ENCODE measurements at places on chromosomes 16 and 17.

DNA sequence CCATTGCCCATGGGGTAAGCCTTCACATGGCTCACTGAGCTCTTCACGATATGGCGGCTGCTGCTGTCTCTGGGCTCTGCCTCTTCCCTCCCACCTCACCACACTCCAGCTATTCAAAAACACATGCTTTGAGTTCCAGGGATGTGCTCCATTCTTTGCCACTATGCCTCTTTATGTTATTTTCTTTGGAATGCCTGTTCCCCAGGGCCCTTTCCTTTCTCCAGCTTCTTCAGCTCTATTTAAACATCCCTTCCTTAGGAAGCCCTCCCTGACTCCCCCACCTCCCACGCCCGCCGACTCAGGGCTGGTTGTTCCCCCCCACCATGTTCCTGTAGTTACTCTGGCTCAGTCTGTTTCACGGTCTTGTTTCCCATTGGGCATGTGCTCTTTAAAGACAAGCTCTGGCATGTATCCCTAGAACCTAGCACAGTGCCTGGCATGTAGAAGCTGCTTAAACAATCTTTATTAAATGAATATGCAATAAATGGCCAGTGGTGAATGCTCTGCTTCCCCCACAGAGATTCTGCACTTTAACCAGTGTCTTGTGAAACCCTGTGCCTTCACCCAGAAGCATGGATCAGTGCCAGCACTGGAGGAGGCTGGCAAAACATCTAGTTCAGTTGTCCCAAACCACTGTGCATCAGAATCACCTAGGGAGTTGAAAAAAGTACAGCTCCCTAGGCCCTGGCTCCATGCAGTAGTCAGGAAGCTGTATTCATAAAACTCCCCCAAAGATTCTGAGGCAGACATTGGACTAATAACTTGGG lies 6.9 kb downstream of the MYCBPAP start:
- no peak for DNase-seq

- DNase-seq, result no peak
Observed at GRCh38 chr16:25012525-25012991, 2.6 kb downstream of the ARHGAP17 start.

DNA sequence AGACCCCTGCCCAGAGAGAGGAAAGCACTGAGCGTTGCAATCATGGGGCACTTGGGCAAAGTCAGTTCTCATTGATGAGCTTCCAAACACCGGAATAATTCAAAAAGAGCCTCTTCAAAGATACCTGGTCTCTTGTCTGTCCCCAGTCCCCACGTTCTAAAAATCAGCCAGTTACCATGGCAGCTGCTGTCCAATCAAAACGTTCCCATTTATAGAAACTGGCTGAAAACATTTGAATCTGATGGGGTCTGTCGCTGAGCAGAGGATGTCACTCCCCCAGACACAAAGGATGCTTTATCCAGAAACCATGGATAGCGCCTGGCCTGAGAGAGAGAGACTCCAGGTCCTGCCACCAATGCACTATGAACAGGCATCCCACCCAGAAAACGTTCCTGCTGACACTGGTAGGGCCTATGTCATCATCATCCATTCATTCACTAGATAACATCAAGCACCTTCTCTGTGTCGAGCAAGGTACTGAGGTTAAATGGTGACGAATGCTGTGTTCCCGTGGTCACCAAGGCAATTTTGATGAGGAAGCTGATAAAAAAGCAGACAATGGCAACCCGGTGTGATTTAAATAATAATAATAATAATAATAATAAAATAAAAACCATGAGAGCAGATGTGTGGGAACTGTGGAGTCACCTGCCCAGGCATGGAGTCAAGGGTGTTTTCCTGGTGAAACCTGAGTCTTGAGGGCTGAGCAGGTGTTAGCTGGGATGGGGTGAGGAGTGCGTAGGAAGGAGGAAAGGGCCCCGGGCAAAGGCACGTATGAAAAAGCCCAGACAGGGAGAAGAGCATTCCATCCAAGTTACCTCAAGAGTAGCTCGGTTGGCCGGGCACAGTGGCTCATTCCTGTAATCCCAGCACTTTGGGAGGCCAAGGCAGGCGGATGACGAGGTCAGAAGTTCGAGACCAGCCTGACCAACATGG lies 19.0 kb upstream of the CALB2 start:
- no peak for DNase-seq

DNA sequence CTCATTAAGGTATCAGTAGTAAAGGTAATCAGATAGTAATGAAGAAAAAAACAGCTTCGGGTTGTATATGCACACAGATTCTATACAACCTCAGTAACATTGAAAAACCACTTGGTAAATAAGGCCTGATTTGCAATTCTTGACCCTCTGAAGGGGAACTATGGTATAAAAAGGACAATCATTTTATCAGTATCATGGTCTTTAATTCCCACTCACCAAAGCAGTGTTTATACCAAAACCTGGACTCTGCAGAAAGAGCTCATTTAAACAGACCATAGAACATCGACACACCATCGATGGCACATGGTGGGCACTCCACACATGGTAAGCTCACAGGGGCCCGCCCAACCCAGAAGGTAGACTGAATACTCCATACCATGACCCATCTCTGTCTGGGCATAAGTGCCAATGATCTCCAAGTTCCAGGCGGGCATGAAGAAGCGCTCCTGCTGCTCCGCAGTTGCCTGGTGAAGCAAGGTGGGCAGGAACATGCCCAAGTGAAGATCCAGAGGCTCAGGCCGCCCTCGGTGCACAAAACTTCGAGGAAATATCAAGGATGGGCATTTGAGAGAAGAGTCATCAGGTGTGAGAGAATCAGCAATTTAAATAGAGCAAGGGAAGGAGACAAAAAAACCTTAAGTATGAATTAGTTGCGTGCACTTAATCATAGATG lies 19.0 kb downstream of the ACOX1 start:
- DNase-seq, result no peak

DNA sequence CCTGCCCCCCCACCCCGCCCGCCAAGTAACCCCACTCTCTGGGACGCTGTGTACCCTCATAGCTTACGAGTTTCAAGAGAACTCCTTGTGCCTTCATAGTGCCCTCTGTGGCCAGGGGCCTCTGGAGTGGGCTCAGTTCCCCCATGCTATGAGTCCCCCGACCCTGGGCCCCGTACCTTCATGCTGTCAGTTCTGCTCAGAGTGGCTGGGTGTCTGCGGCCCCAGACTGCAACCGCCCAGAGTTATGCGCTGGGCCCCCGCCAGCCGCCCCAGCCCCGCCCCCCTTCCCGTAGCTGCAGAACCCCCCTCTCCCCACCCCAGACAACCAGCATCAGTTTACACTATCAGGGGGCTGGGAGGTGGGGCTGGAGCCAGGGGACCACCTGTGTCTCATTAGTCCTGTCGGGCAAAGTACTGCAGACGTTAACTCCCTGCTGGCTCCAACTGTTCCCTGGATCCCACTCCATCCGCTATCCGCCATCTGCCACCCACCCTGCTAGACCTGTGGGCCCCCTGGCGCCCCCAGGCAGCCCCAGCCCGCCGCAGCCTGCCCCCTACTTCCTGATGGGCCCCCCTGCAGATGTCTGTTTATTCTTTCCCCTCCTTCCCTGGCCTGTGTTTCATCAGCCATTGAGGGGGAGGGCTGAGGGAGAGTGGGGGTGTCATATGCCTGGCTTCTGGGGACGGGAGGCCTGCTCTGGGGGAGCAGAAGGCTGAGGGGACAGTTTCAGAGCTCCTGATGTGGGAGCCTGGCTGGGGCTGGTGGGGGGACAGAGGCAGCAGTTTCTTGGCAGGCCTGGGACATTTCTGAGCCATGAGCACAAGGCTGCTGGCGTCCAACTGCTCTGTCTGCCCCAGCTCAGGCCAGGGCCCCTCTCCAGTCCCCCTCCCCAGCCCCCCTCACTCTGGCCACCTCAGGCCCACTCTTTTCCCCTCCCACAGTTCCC lies at the start of gene MFAP4:
TSS of gene MFAP4 (minus strand) at position 217 of the 947 bp plus-strand sequence. CDS start at position 182, 35 bp downstream.
- DNase-seq, result no peak

DNA sequence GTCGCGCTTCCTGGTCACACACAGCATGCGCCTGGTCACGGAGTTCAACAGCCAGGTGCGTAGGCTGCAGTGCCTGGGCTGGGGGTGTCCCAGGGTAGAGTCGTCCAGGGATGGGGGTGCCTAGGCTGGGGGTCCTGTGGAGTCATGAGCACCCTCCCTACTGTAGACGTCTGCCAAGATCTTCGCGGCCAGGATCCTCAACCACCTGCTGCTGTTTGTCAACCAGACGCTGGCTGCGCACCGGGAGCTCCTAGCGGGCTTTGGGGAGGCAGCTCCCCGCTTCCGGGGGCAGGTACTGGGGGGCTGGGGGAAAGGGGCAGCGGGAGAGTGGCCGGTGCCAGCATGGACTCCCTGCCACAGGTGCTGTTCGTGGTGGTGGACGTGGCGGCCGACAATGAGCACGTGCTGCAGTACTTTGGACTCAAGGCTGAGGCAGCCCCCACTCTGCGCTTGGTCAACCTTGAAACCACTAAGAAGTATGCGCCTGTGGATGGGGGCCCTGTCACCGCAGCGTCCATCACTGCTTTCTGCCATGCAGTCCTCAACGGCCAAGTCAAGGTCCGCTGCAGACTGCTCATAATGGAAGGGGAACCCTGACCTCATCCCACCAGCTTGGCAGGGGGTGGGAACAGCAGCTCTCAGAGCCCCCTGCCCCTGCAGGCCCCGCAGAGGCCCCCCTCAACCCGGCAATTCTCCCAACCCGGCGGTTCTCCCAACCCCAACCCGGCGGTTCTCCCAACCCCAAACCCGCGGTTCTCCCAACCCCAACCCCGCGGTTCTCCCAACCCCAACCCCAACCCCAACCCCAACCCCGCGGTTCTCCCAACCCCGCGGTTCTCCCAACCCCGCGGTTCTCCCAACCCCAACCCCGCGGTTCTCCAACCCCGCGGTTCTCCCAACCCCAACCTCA lies 2.4 kb downstream of the PDIA2 start:
- no peak for DNase-seq

- DNase-seq, result peak; percentile 64
Observed at GRCh38 chr17:78289802-78290363, 58.5 kb downstream of the TMEM235 start.

GRCh38 chr17:1638171-1638590 lies 7.4 kb downstream of the SCARF1 start:
- DNase-seq, result no peak

GRCh38 chr16:81198635-81199034 lies 39.9 kb upstream of the BCO1 start:
- DNase-seq, result no peak

GRCh38 chr16:18950469-18951185 lies 24.4 kb upstream of the SMG1 start:
- no peak for DNase-seq

- DNase-seq, result peak; percentile 58
Observed at GRCh38 chr16:180101-180675, at the start of gene HBQ1. HBQ1 (plus strand) TSS chr16:180459; CDS start chr16:180487, 28 bp downstream.

- no peak for DNase-seq
Observed at GRCh38 chr16:7602291-7602950, 269.8 kb downstream of the RBFOX1 start.

DNA sequence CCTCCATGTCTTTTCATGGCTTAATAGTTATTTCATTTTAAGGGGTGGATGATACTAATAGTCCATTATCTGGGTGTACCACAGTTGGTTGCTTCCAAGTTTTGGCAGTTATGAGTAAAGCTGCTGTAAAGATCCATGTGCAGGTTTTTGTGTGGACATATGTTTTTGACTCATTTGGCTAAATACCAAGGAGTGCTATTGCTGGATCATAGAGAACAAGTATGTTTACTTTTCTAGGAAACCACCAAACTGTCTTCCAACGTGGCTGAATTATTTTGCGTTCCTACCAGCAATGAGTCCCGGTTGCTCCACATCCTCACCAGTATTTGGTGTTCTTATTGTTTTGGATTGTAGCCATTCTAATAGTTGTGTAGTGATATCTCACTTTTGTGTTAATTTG lies 181.9 kb downstream of the SPECC1 start:
- no peak for DNase-seq

DNA sequence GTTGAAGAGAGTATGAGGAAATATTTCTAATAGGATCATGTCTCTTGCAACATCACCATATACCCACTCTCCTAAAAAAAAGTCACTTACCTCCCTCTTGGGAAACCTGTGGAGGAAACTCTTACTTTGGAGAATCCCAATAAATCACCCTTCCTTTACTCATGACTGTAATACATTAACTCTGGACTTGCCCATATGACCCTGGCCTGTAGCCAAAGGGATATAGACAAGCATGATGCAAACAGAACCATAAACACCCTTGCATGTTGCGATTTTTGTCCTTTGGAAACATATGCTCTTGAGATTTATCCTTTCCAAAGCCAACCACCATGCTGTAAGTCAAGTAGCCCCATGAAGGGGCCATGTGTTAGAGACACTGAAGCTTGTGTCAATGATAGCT lies 19.5 kb downstream of the CDH11 start:
- no peak for DNase-seq

- peak; percentile 44 for DNase-seq
Observed at GRCh38 chr17:57948555-57949420, 6.4 kb downstream of the CUEDC1 start.

DNA sequence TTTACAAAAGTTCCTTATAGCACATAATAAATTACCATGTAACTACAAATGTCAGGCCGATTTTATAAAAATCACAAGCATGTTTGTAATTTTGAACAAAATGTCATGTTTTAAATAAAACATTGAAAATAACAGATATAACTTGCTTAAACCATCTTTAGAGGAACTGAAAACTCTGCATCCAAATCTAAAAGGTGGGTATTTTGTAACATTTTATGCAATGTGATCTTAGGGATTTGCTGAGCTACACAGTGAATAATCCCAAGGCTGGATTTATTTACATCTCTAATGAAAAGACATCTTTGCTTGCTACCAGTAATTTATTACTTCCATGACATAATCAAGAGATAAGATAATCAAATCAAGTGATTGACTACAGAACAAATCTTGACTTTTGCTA lies 47.5 kb downstream of the N4BP1 start:
- DNase-seq, result no peak

- DNase-seq, result no peak
Observed at GRCh38 chr17:78903101-78903779, at the start of gene CEP295NL. CEP295NL (minus strand) TSS chr17:78903201; CDS start chr17:78901828, 1,373 bp downstream.
